ENCODE measurements at places on chromosomes 6 and 20.

- no peak for DNase-seq
Observed at GRCh38 chr20:59903621-59904020, 29.8 kb downstream of the SYCP2 start.

DNA sequence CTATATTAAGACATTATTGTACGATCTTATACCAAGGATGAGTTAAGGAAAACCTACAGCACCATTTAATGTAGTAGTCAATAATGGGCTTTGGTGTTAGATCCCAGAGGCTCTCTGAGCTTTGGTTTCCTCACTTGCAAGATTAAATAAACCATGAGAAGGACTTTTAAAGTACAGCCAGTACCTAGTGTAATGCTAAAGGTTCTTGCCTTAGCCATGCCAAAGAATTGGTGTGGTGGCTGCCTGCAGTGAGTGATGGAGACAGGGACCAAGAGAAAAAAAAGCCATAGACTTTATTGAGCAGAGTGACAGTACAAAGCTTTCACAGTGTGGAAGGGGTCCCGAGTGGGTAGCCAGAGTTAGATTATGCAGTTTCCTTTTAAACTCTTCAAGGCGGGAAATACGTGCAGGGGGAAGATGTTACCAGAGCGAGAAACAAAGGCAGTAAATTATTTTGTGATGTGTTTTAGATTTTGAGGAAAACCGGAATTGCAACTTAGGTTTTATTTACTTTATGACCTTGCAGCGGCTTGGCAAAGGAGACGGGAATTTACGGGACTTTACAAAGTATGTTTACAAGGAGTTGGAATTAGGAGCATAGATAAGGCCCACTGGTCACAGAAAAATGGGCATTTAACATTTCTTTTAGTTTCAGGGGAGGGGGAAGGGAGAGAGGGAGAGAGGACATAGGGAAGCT is 100.4 kb downstream of the MYO6 start:
- no peak for DNase-seq

DNA sequence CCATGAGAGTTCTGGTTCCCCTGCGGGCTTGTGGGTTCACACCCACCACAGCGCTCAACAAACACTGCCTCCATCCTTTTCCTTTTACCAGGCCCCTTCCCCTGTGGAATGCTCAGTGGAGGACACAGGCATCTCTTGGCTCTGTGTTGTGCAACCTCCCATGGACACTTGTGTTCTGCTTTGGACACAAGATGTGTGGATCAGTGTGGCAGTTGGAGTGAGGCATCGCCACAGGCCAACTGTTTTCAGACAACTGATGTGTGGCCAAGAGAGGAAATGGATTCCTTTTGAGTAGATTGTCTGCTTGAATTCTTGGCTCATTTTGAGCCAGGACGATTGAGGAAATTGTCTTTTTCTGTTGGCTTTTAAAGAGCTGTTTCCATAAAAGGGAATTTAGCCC is 26.8 kb downstream of the CST8 start:
- DNase-seq, result no peak

GRCh38 chr20:7924692-7925091 is 15.6 kb downstream of the HAO1 start:
- DNase-seq, result no peak

DNA sequence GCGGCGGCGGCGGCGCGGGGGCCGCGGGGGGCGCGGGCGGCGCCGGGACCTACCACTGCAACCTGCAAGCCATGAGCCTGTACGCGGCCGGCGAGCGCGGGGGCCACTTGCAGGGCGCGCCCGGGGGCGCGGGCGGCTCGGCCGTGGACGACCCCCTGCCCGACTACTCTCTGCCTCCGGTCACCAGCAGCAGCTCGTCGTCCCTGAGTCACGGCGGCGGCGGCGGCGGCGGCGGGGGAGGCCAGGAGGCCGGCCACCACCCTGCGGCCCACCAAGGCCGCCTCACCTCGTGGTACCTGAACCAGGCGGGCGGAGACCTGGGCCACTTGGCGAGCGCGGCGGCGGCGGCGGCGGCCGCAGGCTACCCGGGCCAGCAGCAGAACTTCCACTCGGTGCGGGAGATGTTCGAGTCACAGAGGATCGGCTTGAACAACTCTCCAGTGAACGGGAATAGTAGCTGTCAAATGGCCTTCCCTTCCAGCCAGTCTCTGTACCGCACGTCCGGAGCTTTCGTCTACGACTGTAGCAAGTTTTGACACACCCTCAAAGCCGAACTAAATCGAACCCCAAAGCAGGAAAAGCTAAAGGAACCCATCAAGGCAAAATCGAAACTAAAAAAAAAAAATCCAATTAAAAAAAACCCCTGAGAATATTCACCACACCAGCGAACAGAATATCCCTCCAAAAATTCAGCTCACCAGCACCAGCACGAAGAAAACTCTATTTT is 2.0 kb downstream of the FOXC1 start:
- DNase-seq, result no peak

DNA sequence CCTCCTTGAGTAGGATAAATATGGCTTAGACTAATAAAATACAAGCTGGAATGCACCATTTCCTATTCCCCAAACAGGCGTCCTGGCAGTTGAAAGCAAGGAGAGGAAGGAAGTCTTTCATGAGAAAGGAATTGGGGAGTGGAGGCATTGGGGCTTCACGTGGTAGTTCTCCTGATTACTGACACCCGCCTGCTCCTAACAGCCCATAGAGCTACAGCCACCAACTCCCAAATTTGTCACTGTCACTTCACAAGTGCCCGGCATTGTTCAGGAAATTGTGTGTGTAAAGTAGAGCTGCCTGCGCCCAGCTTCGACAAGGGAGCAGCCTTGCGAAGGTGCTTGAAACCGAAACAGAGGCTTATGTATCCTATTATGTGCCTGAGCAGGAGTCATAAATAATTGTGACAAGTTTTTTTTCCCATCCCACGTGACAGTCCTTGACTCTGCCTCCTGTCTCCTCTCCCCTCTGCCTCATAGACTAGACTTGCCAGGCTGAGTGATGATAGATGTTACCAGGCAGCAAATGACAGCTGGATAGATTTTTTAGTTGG is 301.7 kb upstream of the ZFP64 start:
- DNase-seq, result peak; percentile 84

DNA sequence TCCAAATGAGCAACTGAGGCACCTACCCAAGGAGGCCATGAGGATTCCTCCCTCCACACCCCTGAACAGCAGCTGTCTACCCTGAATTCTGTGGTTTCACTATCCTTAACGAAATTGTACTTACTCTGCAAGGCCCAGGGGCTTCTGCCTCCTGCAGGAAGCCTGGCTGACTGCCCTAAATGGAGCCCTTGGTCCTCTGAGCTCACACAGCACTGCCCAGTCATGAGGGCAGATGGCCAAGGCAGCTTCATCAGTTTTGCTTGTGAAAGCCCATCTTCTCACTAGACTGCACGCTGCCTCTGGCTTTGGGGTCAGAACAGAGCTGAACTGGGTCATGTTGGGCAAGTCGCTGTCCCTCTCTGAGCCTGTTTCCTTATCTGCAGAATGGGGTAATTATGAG is 26.4 kb upstream of the SIRPA start:
- DNase-seq, result no peak

GRCh38 chr6:36692220-36692619 is 5.4 kb upstream of the RAB44 start:
- no peak for DNase-seq

DNA sequence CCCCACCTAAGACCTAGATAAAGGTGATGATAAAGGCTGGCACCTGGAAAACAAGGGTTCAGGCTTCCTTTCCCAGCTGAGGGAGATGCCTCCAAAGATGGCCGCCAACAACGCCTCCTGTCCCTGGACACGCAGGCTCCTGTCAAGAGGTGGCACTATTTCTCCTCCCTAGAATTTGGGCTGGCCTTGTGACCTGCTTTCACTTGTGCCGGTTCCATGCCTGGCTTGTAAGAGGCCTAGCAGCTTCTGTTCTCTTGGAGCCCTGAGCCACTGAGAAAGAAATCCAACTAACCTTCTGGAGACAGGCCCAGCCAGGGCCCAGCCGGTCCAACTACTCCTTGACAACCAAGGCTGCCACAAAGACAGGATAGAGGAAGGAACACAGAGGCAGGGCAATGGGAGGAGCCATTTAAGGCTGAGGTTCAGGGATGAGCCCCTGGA is 60.2 kb upstream of the RALY start:
- no peak for DNase-seq

DNA sequence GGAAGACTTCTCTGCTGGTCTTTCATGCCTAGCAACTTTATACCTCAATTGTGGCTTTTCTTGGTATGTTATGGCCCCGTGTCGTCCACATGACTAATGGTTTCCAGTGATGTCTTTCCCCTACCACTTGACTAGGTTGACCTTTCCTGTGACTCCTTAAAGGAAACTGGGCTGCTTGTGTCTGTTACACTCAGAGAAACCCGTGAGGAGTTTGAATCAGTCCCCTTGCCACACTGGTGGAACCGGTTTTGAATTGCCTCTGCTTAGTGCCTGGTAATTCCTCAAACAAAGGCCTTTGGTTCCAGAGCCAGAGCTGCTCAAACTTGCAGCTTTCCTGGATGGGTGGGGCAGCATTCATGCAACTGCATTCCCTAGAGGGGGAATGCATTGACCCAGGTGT is 21.9 kb downstream of the ECT2L start:
- DNase-seq, result no peak

GRCh38 chr6:56749632-56750151 is 107.0 kb upstream of the DST start:
- DNase-seq, result no peak

- DNase-seq, result no peak
Observed at GRCh38 chr6:294656-295565, 2.6 kb downstream of the DUSP22 start.

GRCh38 chr20:19557291-19557690 is 200.8 kb upstream of the RIN2 start:
- no peak for DNase-seq

- DNase-seq, result peak; percentile 62
Observed at GRCh38 chr6:27894839-27895762, 17.1 kb downstream of the OR2B2 start.

- no peak for DNase-seq
Observed at GRCh38 chr20:63163596-63164483, 52.1 kb downstream of the YTHDF1 start.

DNA sequence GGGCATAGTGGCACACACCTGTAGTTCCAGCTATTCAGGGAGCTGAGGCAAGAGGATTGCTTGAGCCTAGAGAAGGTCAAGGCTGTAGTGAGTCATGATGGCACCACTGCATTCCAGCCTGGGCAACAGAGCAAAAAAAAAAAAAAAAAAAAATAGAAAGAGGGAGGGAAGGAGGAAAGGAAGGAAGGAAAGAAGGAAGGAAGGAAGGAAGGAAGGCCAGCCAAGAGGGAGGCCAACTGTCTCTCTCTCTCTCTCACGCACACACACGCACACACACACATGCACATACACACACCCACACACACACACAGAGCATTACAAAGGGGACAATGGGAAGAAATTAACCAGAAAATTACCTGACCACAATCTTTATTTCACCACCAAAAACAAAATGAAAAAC is 50.6 kb upstream of the COL9A1 start:
- no peak for DNase-seq

GRCh38 chr20:8627340-8628004 is 441.4 kb upstream of the PLCB4 start:
- no peak for DNase-seq

DNA sequence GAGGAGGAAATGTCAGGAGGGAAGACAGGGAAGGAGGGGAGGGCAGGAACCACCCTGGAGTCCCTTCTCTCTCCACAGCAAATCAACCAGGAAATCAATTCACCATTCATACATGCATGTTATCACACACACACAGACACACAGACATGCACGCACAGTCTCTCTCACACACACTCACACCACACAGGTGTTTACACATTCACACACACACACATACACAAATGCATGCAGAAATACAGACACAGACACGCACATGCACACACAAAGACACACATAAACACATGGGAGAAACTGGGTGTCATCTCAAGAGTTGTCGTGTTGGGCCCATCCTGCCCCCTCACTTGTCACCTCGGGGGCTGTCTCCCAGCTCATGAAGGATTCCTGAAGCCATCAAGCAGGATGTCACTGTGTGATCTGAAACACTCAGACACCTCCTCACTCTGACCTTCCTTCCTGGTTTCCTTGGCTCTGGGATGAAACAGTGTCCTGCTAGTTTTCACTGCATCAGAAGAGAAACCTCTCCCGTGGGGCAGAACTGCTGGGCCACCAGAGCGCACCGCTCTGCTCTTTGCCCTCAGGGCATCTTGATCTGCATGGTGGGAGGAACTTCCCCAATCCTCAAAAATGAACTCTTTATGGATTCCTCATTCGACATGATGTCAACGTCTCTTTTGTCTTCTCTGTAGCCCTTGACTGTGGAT is 9.2 kb downstream of the RAET1G start:
- DNase-seq, result no peak

- no peak for DNase-seq
Observed at GRCh38 chr20:17524560-17524959, 6.6 kb downstream of the BFSP1 start.

- no peak for DNase-seq
Observed at GRCh38 chr20:1177680-1178079, 7.1 kb downstream of the TMEM74B start.

DNA sequence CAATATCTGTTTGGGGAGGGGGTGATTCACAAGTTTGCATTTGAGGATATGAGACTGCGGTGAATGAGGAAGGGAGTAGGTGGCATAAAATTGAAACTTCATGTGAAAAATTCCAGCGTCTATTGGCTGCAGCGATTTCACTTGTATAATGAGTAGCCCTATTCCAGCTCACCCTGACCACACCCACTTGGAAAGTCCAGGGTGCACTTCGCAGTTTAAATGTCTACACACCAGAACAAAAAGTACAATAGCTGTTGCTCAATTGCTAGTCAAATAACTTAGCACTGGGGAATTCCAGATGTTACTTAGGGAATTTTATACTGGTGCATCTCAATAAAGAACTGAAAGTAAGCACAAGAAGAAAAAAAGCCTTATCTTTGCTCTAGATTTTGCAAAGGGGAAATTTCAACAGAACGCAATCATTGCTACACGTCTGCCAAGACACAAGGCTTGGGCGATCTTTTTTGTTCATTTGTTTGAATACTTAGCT is 6.3 kb downstream of the TNFAIP3 start:
- no peak for DNase-seq

GRCh38 chr20:62202083-62202395 is 18.0 kb downstream of the HRH3 start:
- no peak for DNase-seq

- peak; percentile 63 for DNase-seq
Observed at GRCh38 chr6:39812853-39813533, 20.8 kb downstream of the DAAM2 start.

DNA sequence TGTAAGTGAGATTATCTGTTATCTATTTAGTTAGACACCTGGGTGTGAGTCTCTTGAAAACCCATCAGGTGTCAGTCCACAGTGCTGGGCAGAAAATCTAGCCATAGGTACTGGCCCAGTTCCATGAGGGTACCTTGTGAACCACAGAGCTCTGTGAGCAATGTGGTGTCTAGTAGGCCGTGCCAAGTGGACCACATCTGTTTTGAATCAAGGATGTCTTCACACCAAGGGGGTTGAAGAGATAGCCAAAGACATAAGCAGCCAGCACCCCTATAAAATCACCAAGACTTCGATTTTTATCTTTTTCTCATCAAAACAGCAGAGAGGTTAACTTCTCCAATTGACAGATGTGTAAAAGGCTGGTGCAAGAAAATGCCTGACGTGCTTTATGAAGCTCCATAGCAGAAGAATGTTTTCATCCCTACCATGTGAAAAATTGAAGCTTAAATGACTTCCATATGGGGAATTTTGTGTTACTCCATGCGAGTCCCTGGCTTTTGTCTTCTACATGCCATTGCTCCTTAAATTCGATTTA is 368.7 kb downstream of the HAO1 start:
- no peak for DNase-seq

- DNase-seq, result no peak
Observed at GRCh38 chr20:62156254-62156556, 12.6 kb downstream of the SS18L1 start.

GRCh38 chr6:155126727-155127439 is 131.8 kb downstream of the TIAM2 start:
- no peak for DNase-seq

- DNase-seq, result no peak
Observed at GRCh38 chr6:145067430-145067829, 667.9 kb downstream of the EPM2A start.

Data from NCI-H187 (cell line).